ENCODE measurements at places on chromosomes 2 and 18.

DNA sequence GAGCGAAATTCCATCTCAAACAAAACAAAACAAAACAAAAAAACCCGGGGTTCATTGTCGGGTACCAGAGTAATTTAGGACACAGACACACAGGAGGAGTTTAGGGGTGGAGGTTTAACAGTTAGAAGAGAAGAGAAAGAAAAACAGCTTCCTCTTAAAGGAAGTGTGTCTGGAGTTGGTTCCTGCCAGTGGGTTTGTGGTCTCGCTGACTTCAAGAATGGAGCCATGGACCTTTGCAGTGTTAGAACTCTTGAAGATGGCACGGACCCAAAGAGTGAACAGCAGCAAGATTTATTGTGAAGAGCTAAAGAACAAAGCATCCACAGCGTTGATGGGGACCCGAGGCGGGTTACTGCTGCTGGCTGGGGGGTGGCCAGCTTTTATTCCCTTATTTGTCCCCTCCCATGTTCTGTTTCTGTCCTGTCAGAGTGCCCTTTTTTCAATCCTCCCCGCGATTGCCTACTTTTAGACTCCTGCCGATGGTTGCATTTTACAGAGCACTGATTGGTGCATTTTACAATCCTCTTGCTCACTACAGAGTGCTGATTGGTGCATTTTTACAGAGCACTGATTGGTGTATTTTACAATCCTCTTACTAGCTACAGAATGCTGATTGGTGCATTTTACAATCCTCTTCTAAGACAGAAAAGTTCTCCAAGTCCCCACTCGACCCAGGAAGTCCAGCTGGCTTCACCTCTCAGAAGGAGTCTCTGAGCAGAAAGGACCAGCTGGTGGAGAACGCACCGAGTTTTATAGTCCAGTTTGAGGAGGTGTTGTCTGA lies 28.7 kb upstream of the ATP8B1 start:
- no peak for DNase-seq

DNA sequence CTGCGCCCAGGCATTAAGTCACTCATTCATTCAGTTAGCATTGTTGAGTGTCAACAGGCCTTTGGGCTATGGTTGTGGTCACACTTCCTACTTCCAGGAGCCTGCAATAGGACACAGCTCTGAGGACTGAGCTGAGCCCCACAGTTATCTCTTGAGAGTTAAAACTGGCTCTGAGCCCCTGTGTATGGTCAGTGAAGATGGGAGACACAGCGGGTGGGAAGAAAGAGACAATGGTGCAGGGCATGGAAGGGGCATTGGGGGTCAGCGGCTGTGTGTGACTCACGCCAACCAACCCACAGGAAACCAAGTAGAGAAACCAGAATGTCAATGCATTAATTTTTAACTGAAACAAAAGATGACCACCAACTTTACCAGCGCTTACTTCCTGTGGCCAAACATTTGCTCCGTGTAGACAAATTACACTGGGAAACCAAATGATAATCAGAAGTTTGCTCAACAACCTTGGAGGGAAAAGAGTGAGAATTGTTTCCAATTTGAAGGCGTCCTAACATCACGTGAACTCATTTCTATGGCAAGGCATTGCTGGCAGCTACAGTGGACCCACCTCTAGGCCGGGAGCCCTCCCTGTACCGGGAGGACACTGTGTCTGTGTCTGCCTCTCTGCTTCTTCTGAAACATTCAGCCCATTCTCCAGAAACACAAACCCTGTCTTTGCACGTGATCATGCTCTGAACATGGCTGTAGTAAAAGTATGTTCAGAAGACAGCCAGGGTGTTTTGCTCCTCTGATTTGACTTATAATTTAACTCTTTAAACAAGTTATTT lies 212.0 kb upstream of the ID2 start:
- no peak for DNase-seq

DNA sequence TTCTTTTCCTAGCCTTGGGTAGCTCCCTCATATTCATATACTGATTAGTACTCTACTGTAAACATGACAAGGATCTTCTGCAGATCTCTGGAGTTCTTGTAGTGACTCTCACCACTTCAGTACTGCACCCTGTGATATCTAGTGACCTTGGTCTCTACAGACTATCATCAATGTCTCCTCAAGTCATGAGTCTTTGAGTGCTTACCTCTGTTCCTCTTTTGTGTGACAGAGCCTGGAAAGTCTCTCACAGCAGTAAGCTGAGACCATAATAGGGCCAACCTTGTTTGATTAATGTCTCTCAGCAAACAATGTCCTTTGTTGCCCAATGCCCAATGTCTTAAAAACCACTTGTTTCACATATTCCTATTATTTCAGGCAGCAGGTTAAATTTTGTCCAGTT lies 34.2 kb upstream of the BAZ2B start:
- DNase-seq = no peak

GRCh38 chr18:5543773-5544389 lies at the start of gene EPB41L3:
TSS of gene EPB41L3 (minus strand) at chr18:5543997. CDS start at chr18:5489183, 54,814 bp downstream.
- DNase-seq = no peak

DNA sequence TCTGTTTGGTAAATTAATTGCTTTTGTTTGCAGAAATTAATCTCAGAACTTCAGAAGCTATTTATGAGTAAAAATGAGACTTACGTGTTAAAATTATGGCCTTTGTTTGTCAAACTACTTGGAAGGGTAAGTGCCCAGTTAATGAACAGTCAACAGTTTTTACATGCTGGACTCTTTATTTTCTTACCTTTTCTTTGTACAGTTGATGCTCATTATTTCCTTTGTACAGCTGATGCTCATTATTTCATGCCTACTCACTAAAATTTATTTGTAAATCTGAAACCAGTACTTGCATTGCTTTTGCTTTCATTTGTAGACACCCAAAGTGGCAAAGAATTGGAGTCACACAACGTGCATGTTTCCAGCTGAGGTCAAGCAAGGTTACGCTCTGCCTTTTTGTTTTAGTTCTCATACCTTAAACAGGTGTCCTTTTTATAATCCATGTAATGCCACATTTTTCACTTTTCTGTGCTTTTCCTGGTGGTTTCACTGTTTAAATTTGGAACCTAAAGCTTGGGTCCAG lies 13.3 kb downstream of the RIF1 start:
- DNase-seq = no peak

- DNase-seq = no peak
Measured at GRCh38 chr2:239157771-239158170, 243.0 kb downstream of the HDAC4 start.

DNA sequence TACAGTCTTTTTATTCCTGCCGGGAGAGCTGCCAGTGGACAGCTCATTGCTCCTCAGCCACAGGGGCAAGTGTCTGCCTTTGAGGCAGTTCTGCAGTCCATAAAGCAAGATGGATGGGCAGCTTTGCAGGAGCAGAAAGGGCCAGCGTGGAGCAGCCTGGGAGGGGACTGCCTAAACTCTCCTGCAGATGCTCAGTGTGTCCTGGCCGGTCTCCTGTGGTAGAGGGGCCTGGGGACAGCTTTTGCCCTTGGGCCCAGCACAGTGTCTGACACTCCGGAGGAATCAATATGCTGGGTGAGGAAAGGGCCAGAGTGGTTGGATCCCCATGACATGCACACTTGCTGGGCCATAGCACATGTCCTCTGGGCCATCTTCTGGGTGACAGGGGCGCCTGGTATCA lies 65.7 kb upstream of the DAPL1 start:
- no peak for DNase-seq

GRCh38 chr2:16763056-16763455 lies 97.4 kb upstream of the CYRIA start:
- DNase-seq = no peak

DNA sequence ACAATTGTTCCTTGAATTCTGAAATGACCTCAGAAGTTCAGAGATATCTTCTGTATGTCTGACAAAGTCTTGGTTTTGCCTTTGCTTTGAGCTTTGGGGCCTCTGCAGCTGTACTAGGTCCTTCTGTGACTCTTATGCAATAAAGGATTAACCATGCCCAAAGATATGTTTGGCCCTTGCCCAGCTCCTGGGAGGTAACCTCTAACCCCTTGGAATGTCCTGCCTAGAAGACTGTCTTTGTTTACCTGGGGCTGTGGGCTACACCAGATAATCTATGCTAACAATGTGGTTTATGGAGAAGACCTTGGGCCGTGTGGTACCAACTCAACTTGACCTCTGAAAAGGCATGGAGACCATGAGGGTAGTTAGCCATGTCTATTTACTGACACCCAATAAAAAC lies 140.9 kb upstream of the CAPN13 start:
- no peak for DNase-seq

GRCh38 chr2:391696-392095 lies 103.8 kb upstream of the ALKAL2 start:
- no peak for DNase-seq

GRCh38 chr2:44335806-44336538 lies 25.3 kb downstream of the PREPL start:
- DNase-seq = no peak

- peak; percentile 39 for DNase-seq
Measured at GRCh38 chr2:196987649-196988364, 61.3 kb upstream of the PGAP1 start.

DNA sequence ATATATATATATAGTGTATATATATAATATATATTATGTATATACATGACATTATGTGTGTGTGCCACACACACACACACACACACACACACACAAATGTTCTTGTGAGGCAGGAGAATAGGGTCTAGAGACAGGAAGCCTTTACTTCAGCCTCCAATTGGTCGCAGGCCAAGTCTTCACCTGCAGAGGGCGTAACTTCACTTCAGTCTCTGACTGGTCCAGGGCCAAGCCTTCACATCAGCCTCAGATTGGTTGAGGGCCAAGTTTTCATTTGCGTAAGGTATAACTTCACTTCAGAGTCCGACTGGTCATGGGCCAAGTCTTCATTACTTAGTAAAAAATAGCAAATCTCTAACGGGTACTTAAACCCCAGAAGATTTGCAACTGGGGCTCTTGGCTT lies 13.2 kb upstream of the SS18 start:
- no peak for DNase-seq

GRCh38 chr2:72958542-72959385 lies 41.4 kb downstream of the EMX1 start:
- no peak for DNase-seq

- no peak for DNase-seq
Measured at GRCh38 chr2:63446658-63447057, 141.6 kb downstream of the WDPCP start.

DNA sequence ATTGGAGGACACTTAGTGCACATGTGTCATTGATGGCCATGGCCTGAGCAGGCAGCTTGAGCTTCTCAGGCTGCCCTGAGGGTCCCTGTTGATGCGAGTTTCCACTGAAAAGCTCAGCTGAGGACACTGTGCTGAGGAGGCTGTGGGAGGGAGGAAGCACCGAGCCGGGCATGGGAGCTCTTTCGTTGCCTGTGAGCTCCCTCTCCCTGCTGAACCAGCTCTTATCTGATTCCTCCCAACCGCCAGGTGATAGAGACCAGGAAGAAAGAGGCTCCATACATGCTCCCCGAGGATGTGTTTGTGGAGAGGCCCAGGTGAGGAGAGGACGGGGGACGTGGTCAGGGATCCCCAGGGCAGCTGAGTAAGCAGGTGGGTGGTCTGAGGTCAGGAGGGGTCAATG lies 27.3 kb downstream of the POMC start:
- no peak for DNase-seq

GRCh38 chr2:199907008-199907714 lies 3.9 kb upstream of the C2orf69 start:
- DNase-seq = no peak

DNA sequence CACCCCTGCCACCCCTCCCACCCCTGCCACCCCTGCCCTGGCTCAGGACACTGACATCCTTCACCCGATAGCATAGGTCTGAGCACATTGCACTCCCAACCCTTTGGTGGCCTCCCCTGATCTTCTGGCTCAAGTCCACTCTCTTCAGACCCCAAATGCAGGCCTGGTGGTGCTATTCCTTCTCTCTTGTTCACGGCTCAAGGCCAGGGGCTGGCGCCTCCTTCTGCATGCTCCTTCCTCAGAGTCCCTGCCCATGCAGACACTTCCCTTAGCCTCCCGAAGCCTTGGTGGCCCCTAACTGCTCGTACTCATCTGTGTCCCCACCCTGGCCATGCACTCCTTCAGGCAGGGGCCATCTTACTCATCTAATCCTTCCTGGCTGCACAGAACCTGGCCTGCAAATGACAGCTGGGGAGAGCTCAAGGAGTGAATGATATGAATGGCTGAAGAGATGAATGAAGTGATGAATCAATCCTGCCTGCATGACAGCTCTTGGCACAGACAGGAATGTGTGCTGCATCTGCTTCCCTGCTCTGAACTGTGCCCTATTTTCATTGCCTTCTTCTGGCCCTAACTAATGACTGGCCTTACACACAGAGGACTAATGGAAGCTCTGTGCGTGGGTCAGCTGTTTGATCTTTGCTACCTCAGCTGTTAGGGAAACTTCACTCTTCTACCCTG lies 290.8 kb downstream of the DYSF start:
- no peak for DNase-seq

GRCh38 chr18:59700535-59700967 lies 3.3 kb upstream of the CCBE1 start:
- no peak for DNase-seq

DNA sequence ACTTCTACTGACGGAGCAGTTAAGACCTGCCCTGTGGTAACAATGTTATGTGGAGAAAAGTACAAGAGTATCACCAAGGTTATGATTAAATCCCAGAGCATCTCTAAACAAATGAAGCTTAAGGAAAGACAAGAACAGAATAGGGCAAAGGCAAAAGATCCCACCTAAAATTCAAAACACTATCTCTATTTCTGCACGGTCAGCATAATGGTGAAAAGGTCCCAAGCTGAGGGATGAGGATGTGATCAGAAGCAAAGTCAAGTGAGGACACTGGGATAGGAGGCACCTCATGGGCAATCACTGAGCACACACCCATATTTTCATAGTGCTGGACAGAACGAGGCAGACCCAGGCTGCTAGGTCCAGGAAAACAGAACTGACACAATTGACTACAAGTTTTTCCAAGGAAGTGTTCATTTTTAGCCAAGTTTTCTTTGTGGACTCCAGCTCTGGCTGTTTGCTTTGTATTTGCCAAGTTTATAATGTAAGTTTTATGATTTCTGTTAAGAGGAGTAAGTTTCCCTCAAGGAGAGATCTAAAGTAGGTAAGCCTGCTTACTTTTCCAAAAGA lies 77.8 kb downstream of the NCKAP5 start:
- no peak for DNase-seq

- DNase-seq = no peak
Measured at GRCh38 chr18:45745817-45746461, 22.0 kb downstream of the SLC14A1 start.

DNA sequence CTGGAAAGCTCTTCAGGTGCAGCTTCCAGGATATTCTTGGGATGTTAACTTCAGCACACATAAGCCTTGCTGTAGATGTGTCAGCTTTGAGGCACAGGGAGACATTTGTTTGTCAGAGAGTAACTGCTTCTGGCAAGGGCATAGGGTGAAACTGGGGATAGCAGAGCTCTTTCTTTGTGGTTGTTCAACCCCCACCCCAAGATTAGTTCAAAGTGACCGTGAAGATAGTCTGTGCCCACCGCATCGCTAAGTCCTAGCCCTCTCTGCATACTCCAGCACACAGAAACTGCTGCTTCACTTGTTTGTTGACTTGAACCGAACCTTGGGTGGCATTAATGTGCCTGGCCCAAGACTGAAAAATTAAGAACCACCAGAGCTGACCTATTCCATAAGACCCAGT lies 1.4 kb downstream of the SLC14A1 start:
- no peak for DNase-seq

Data from amygdala (tissue), 56 donors.